ENCODE measurements at places on chromosomes 6 and 20.

- no peak for DNase-seq
Measured at GRCh38 chr6:18253635-18254034, 10.7 kb downstream of the DEK start.

DNA sequence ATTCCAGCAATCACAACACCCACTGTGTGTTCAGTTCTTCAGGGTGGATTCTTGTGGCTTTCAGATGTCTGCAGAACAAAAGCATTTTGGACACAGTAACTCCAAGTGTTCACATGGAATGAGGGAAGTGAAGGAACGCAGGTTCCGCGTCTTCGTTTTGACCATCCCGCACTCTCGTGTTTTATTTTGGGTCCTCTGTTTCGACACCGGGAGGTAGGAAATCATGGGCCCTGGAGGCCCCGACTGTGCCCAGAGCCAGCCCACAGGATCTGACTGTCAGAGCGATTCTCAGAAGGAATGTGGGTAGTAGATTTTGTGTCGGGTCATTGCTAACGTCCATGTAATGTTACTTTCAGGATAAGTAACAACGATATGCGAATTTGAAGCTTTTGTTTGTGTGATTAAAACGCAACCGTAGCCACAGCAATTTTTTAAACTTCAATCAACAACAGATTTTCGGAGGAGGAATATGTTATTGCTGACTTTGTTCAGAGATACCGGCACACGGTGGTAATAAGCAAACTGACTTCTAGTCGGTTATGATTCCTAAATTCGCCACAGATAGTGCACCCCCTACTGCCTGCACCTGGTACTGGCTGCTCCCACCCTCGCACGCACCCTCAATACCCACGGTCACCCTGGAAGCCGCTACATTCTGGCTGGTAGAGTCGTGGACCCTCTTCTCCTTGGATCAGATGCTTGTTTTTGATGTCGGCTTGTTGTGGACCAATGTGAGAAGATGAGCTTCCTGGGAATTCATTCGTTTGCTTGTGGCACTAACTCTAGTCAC lies 10.5 kb downstream of the NPEPL1 start:
- DNase-seq, result no peak

DNA sequence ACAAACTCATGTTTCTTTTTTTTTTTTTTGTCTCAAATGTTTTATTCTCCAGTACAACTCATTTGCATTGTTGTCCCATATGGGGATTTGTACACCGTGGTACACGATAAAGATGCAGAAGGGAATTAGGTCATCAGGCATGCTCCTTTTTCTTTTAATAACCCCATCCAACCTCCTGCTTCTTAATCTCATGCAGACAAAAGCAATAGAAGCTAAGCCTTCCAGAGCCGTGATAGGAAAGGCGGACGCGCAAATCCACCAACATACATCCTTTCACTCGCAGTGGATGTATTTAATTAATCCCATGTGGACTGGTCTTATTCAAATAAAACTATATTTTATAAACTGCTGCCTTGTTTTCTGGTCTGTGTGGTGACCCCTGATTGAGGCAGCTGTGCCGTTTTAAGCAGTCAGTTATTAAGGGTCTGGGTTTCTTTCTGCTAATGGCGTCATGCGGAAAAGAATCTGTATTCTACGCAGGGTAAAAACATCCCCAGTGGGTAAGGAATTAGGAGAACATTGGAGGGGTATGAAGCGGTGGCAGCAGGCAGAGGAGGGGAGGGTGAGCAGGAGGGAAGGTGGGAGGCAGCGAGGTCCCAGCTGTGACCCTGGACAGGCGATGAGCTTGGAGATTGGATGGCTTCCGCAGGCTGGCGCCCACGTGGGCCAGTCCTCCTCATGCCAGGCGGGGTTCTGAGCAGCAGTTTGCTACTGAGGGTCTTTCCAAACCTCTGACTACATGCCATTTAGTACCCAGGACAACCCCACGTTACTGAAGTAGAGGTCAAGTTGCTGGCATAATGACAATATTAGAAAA lies 172.8 kb downstream of the LINC00237 start:
- DNase-seq, result no peak

- no peak for DNase-seq
Measured at GRCh38 chr6:66145867-66146266, 438.8 kb upstream of the EYS start.

- DNase-seq, result no peak
Measured at GRCh38 chr20:63323357-63323981, 30.5 kb downstream of the COL20A1 start.

- DNase-seq, result no peak
Measured at GRCh38 chr6:105058316-105058715, 101.4 kb downstream of the LIN28B start.

DNA sequence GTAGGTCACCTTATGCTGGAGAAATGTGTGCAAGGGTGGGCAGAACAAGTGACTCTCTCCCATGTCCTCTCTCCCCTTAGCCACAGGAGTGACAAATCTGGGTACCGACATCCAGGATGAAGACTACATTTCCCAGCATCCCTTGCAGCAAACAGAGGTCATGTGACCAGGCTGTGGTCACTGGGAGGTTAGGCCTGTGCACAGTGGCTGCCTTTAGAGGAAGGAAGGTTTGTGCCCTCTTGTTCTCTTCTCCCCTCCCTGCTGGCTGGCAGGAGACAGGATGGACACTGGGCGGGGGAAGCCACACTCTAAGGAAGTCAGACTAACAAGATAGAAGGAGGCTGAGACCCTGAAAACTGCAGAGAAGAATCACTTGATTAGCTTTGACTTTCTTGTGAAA lies 360.2 kb downstream of the PREX1 start:
- DNase-seq, result no peak

DNA sequence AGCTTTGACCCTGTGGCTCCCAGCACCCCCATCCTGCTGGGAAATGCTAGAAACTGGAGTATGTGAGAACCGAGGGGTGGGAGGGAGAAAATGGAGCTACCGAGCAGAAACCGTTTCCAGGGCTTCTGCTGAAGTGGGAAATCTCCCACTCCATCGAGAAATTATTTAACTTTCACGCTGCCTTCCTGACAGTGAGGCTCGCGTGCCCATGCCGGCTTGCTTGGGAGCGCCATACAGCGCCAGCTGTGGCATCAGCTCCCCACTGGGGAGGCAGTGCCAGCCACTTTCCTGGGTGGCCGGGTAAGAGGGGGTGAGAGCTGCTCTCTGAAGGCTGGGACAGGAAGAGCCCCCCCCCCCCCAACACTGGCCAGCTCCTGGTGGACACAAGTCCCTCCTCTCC lies 268.9 kb downstream of the TAF4 start:
- DNase-seq, result no peak

DNA sequence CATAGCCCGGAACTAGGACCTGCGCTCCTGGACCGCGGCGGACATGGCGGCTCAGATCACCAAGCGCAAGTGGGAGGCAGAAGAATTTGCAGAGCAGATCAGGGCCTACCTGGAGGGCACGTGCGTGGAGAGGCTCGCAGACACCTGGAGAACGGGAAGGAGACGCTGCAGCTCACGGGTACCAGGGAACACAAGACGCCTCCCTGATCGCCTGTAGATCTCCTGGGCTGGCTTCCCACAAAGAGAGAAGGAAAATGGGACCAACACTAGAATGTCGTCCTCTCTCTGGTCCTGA lies 15.1 kb upstream of the HLA-A start:
- peak; percentile 18 for DNase-seq

DNA sequence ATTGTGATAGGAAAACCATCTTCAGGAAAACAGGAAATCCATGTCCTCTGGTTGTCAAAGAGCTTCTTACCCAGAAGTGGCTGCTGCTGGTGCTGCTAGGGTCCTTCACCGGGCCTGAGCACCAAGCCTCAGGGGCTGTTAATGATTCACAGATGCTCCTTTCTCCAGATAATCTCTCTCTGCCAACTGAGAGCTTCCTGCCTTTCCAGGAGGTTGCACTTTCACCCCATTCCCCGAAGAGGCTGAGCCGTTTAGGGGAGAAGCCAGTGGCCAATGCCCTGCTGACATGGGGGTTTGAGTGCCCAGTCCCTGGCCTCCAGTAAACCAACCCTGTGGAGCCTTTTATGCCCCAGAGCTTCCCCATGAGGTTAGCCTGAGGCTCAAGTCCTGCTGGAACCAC lies 122.4 kb downstream of the CBLN4 start:
- DNase-seq, result no peak

DNA sequence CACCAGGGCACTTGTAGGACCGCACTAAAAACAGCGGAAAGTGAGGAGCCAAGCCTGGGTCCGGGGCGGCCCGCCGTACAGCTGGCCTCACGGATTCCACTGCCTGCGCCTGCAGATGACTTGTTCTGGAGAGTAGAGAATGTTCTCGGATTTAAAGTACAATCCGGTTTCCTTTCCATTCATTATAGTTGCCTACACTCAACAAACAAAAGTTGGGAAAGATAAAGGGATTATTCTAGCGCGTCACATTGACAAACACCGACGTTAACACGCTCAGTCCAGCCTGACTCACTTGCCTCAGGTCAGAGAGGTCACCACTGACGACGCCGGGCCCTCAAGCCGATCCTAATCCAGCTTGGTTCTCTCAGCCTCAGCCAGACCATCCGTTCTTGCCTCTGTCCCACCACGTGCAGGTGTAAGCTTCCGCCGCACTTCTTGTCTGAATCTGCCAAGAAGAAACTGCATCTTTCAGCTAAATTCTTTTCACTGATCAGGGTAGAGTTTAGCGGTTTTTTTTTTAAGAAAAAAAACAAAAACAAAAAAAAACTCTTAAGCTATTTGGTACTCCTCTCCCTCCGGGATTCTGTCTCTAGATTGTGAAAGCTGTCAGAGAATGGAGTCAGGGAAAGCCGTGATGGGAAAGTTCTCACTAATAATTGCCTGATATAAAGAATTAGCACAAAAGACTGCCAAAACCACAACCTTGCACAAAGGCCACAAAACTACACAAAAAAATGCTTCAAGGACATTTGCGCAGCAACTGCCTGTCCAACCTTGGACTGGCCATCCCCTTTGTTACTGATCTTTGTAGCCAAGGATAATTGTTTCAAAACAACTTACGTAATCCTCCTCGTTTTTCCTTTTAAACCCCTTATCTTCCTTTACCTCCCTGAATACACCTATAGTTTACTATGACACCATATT lies 1.1 kb upstream of the PHF10 start:
- DNase-seq, result no peak

GRCh38 chr20:1212023-1212422 lies 8.8 kb downstream of the C20orf202 start:
- DNase-seq, result no peak

GRCh38 chr20:14498772-14499171 lies 161.4 kb upstream of the FLRT3 start:
- no peak for DNase-seq

DNA sequence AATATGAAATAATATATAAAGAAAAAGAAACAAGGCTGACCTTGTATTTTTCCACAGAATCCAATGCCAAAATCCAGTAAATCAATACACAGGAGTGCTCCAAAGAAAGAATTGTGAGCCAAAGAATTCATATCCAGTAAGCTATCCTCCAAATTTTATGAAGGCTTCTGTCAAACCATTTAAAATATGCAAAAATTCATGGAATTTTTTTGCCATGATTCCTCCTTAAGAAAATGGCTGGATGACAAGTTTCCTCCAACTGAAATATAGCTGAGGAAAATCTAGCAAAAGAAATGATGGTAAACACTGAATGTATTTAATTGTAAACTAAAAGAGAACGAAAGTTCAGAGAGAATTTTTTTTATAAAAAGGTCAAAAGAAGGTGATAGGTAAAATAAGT lies 290.3 kb downstream of the UBE3D start:
- no peak for DNase-seq

GRCh38 chr6:144234399-144234798 lies 50.7 kb upstream of the UTRN start:
- DNase-seq, result no peak

DNA sequence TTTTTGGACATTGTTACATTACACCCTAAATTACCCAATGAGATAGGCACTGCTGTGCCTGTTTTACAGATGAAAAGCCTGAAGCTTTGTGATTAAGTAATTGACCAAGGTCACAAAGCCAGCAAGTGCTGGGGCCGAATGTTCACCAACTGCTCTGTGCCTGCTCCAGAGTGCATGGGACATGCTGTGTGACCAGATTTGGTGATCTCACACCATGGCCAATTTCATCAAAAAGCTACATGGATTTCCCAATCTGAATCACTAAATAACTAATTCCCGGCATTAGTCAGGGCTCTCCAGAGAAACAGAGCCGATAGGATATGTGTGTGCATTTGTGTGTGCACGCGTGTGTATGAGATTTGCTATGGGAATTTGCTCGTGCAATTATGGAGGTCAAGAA lies 228.3 kb upstream of the ECI2 start:
- no peak for DNase-seq

DNA sequence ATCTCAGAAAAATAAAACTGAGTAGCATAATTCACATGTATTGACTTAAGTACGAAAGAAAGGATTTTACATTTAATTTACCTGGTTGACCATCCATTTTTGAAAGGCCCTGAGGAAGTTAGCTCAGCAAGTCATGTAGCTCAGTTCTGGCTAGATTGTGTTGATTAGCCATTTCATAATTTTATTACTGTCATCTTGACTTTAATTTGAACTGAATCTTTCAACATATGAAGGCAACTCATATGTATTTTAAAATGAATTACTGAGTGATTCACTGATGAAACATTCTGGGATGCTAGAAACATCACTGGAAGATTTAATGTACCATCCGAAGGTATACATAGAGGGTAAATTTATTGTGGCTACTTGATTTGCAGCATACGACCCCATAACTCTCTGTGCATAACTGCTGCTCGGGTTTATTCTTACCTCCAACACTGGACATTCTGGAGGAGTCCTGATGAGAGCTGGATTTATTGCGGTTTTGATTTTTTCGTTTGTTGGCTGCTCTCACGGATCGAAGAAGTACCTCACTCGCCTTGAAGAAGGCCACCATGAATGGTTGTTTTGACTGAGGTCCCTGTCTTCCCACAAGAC lies 101.7 kb downstream of the BMP5 start:
- DNase-seq, result no peak

- DNase-seq, result no peak
Measured at GRCh38 chr6:31466466-31466865, 31.5 kb upstream of the MICB start.

- DNase-seq, result peak; percentile 38
Measured at GRCh38 chr6:170289951-170290295, 955 bp downstream of the DLL1 start.

DNA sequence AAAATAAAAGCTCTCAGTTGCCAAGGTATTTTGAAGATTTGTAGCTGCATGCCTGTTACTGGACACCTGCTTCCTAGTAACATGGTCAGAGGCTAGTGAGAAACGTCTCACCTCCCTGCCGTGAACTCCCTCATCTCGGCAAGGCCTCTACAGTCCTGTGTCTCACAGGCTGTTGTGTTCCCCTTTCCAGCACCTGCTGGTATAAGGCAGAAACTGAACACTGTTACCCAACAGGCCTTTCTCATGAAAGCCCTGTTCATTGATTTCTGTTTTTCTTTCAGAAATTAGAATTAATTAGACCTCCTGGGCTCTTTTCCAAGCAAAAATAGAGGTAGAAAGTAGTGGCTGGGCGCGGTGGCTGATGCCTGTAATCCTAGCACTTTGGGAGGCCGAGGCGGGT lies 17.6 kb upstream of the SRSF3 start:
- no peak for DNase-seq

DNA sequence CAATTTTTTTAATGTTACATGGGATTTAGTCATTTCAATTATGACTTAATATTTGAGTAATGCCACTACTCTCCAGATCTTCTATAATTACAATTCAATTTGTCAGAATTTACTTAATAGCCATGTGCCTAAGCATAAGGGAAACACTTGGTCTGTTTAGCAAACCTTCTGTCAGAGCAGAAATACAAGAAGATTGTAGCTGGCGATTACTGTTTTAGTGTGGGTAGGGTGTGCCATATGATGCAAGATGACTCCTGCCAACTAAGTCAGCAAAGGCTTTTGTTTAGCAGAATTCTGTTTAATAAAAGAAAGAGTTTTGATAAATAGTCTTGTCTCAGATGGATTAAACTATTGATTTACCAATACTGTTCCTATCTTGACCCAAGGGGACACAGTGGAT lies 455.4 kb downstream of the RNF144B start:
- DNase-seq, result no peak

Measured in SJSA1 (cell line).